ENCODE measurements at places on chromosomes 7 and 10.

DNA sequence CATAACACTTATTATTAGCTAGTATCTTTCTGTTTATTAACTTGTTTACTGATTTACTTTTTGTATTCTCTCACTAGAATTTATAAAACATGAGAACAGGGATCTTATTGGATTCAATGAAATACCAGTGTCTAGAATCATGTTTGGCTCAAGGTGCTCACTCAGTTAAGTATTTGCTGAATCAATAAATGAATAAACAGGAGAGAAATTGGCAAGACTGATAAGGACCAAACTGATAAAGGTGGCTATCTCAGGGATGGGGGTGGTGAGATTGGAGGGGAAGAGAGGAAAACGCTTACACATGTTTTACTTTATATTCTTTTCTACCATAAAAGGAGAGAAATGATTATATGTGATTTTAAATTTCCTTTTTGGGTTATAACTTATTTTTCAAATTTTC is 43.3 kb upstream of the CCDC6 start:
- no peak for DNase-seq

GRCh38 chr10:20630092-20630643 is 266.9 kb downstream of the NEBL start:
- DNase-seq: no peak

DNA sequence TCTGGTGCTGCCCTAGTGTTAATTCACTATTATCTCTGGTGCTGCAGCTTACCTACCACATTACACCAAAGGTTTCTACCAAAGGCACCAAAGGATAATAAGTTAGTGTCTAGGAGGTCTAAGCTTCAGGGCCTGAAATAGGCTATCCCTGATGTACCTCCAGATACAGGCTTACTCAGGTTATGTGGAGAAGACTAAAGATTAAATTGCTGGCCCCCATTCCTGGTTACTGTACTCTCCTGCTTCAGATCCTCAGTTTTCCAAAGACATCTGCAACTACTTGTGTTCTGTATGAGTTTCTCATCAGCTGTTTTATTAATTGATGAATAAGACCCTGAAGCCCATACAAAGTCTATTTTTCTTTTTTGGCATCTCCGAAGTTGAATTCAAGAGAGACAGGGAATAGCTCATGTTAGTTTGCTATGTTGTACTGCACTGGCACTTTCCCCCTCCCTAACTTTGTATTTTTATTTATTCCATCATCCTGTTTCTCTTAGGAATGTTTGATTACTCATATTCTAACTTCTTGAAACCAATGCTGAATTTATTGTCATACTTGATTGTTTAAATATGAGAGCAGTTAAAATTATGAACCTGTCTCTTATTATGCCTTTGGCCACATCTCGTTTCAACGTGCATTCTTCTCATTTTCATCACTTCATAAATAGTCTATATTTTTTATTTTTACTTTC is 85.9 kb downstream of the PON1 start:
- DNase-seq: no peak

DNA sequence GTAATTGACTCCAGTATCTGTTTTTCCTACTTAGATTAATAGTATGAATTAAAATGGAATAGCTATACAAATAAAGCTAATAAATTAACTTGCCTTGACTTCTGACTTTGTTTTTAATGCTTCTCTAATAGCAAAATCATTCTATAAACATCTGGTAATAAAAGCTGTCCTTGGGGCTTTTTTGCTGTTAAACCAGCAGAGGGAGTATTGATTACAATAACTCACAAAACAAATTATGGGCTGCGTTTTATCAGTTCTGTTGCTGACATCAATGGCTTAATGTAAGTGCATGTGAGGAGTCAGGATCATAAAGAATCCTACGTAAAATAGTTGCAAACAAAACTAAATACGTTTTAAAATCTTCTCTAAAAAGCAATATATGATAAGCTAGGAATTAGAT is 667.8 kb downstream of the PCDH15 start:
- no peak for DNase-seq

- DNase-seq: no peak
Observed at GRCh38 chr7:84801396-84801795, 385.5 kb downstream of the SEMA3D start.

DNA sequence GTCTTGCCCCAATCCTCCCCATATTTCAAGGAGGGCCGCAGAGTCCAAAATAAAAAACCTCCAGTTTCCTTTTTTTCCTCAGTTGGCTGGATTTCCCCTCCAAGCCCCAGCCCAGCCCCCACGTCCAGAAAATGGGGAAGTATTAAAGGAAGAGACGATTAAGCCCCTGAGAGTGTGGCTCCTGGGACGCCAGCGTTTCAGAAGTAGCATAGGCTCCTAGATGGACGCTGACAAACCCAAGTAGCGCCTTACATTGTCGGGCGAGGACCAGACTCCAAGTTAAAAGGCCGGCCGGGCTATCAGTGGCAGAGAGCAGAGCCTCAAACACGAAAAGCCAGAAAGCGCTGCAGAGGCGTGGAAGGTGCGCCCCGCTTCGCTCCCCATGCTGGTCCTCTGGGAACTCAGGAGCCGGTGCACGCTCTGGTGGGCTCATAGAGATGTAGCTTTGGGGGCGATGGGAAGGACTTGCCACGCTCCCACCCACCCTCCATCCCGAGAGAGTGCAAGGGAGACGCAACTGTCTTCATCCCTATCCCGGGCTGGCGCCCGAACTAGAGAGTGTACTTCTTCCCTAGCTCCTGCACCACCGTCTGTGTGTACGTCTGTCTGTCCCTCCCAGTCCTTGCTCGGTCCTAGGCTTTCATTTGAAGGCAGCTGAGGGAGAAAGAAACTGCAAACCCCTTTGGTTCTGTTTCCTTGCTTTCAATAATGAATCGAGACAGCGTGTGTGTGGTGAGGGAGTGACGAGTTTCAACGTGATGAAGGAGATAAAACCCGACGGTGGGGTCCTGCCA is 6.3 kb upstream of the EMX2 start:
- DNase-seq: no peak

DNA sequence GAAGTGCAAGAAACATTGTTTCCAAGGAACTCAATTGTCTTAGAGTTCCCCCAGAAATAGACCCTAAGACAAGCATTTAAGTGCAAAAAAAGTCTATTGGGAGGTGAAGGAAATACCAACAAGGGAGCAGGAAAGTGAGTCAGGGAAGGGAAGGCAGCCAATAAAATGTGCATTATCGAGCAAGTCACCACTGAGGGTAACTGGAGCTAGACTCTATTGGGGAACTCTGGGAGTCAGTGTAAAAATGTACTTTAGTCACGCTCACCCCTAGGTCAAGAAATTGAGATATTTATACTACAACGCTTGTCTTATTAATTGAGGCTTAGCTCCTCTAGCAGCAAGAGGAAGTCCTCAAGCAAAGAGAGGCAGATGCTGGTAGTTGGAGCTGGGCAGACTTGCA is 137.7 kb downstream of the RTKN2 start:
- no peak for DNase-seq

DNA sequence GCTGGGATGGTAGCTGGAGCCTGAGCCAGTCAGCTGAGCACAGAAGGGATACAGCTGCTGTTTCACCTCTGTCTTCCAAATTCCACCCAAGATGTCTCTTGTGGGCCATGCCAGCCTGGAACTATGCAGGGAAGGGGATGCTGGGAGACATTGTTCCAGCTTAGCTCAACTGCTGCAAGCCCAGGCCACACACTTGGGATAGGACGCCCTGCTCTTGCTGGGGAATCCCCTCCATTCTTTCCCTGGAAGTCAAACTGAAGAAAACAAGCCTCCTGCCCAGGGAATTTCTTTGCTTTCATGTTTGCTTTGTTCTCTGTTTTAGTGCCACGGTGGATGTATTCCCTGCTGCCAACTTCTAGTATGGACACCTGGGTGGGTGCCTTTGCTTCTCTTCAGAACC is 55.2 kb upstream of the CDK13 start:
- DNase-seq: no peak

- DNase-seq: no peak
Observed at GRCh38 chr10:96814264-96814663, 17.8 kb upstream of the LCOR start.

- DNase-seq: no peak
Observed at GRCh38 chr10:84548869-84549268, 220.5 kb downstream of the CCSER2 start.

DNA sequence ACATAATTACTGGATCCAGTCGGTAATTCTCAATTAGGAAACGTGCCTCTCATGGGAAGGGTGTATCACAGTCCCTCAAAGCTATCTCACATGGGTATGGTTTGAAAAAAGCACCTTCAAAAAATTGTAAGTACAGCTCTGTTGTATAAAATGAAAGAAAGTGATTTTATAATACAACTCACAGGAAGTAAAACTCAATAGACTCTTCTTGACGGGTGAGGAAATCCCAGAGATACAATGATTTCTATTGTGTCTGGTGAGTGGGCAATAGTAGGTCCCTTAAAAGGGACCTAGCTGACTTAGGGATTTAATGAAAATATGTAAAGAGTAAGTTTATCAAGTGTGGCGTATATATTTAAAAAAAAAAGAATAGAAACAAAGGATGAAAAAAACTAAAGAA is 27.0 kb downstream of the TASOR2 start:
- no peak for DNase-seq

GRCh38 chr10:114624951-114625780 is 32.9 kb downstream of the ABLIM1 start:
- no peak for DNase-seq

- DNase-seq: peak; percentile 55
Observed at GRCh38 chr10:66180581-66181318, 745.1 kb upstream of the LRRTM3 start.

GRCh38 chr7:40644454-40645188 is 509.8 kb downstream of the SUGCT start:
- DNase-seq: no peak

DNA sequence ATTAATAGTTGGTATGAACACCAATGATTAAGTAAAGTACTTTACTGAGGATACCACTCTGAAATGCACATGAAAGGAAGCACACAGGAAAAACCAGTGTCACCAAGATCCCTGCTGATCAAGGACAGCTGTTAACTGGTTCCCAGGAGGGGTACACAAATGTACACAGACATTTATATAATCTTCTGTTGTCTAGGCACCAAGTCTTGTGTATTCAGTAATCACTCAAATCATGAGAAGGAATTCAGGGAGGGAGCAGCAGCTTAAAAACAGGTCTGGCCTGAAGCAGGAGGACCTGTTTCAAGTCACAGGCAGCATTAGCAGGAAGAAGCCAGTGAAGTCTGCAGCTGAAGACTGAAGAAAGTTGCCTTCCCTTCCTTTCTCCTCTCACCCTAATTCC is 18.7 kb downstream of the MPP7 start:
- DNase-seq: no peak

- DNase-seq: no peak
Observed at GRCh38 chr10:63633677-63634487, 112.7 kb downstream of the REEP3 start.

DNA sequence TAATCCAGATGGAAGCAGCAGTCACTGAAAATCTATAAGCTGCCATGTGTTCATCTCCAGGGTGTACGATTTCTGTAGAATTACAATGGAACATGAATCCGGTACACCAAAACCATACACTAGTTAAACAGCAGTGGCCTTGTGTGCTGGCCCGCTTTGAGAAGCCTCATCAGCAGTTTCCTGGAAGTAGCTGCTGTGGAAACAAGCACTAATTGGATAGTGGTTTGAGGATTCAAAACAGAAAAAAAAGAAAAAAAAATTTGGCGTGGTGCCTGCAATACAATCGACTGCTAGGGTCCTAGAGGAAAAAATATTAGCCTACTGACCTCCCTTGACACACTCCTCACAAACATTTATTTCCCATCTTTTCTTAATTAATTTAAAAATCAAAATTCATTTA is 545.9 kb downstream of the SORCS1 start:
- DNase-seq: no peak

DNA sequence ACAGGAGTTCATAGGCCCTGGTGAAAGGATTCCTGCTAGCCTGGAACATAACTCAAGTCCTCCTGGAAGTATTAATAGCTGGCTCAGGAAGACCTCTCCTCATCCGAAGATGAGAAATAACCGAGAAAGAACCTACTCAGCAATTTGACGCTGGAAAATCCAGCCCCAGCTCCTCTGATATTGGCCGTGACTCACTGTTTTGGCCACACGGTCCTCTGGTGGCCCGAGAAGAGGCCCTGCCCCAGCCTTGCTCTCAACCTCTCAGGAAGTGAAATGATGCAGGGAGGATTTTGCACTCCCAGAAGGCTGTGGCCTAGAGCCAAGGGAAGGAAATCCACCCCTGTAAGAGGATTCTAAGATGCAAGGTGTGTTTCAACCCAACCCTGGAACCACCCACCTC is 121.6 kb downstream of the MTPAP start:
- no peak for DNase-seq

GRCh38 chr10:52071814-52072213 is 242.3 kb upstream of the DKK1 start:
- DNase-seq: no peak

DNA sequence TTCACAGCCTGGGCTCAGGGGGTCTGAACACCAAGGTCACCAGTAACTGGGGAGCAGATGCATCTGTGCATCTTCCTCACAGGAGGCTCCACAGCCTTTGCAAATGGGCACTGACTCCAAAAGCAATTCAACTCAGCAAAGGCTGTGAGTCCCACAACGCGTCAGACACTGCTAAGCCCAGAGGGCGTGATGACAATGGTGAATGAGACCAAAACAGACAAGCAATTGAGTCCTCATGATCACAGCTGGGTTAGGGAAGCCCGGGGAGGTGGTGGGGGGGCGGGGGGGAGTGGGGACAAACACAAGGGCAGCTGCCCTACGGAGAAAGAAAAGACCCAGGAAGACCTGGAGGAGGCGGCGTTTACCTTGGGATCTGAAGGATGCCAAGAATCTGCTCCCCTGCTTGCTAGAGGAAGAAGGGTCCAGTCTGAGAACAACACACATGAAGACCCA is 61.6 kb upstream of the RNF32 start:
- no peak for DNase-seq

DNA sequence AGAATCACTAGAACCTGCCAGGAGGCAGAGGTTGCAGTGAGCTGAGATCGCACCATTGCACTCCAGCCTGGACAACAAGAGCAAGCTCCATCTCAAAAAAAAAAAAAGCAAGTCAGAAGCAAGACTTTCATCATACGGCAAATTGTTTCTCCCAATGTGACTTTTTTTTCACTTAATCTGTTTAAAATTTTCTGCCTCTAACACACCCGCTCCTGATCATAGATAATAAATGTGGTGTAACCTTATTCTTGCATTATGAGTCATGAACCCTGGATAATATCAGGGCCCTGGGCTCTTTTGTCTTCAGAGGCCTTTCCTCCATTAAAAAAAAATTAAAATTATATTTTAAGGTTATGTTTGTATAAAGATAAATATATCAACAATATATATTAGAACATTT is 111.4 kb upstream of the JCAD start:
- no peak for DNase-seq

DNA sequence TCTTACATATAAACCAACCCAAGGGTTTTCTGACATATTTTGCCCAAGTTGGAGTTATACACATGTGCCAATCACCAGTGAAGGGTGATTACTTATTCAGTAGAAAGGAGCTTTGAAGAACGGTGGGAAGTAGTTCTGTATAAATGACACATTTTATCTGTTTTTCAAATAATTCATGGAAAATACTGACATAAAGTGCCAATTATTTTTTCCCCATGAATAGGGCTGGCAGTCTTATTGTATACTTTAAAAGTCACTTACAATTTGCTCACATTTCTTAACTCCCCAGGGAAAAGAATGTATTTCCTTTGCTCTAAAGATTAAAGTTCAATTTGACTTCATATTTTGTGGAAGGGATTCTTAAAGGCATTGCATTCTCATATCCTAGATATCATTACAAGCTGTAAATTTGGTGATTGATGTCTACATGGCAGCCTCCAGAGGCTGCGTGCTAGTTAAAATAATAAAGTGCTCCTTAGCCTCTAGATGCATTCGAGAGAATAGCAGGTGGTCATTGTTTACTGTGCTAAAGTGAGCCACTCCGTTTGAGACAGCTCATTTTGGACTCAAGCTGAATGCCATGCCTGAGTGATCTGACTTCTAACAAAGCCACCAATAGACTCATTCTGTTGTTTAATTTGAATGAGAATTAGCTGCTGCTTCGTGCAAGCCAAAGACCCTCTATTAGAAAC is 148.8 kb upstream of the NRP1 start:
- no peak for DNase-seq

All from renal cortex interstitium (tissue), 15 donors.